ENCODE measurements at places on chromosomes 12 and 14. TPM values are rescaled to one million over a fixed set of nuclear protein-coding genes. Genes with fewer than 3 reads are reported as not detected.

DNA sequence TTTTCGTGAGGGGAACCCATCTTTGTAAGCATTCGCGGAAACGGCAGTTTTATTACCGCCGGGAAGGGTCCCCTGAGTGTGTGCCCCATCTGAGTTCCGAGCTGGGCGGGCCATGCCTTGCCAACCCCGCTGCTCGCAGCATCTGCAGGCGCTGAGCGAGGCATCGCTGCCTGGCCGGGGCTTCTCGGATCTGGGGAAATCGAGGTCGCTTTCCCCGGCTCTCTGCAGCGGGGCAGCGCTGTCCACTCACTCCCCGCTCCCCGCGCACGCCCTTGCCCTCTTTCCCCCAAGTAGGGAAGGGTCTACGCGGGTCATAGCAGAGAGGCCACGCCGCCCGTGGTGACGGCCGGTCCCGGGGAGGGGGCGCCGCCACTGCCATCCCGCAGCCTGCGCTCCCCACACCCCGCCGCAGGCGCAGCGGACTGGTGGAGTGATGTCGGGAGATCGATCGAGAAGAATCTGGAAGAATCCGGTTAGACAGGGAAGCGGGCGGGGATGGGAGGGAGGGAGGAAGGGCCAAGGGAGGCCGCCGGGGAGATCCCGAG lies 507 bp upstream of the FKBP4 start:
- peak; percentile 42 for DNase-seq

GRCh38 chr12:122729583-122730214 lies 945 bp downstream of the HCAR1 start:
- DNase-seq, result no peak

DNA sequence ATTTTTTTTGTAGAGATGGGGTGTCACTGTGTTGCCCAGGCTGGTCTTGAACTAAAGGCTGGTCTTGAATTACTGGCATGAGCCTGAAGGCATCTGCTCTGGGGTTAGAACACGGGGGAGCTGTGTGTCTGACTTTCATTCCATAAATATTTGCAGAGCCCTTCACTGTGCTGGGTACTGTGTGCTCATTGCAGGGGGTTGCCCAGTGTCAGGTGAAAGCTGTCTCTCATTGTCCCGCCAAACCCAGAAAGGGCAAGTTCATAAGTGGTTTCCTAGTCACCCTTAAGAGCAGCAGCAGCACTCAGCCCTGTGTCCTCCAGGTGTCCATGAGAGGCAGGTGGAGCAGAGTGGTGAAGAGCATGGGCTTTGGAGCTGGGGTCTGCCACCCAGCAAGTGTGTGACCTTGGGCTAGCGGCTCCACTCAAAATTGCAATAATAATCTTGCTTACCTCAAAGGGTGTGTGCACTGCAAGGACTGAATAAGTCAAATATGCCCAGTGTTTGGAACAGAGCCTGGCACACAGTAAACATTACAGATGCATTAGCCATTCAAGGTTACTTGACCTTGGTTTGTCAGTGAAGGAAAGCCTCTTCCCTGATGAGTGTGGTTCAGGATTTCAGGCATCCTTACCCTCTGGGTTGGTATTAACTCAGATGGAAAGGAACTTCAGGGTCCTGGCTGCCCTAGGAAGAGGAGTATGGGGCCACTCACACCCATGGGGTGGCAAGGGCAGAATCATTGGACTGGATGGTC lies 4.4 kb upstream of the SMIM41 start:
- peak; percentile 40 for DNase-seq

DNA sequence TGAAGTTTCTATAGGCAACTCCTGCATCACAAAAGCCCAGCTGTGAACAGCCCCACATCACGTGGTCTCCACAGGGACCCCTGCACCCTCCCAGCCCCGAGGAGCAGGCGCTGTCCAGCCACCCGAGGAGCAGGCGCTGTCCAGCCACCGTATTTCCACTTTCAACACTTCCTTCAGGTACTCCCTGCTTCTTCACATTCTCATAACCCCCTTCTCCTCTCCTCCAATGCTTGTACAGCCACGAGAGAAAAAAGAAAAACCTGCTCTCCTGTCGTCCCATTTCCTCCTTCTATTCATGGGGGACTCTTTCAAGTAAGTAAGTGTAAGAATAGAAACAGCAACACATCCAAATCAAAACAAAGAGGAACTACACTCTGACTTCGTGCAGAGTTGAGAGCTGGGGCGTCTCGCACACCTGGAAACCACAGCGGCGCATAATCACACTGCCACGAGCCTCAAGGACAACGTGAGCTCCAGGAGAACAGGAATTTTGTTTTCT lies 11.9 kb downstream of the CDC42BPB start:
- no peak for DNase-seq

DNA sequence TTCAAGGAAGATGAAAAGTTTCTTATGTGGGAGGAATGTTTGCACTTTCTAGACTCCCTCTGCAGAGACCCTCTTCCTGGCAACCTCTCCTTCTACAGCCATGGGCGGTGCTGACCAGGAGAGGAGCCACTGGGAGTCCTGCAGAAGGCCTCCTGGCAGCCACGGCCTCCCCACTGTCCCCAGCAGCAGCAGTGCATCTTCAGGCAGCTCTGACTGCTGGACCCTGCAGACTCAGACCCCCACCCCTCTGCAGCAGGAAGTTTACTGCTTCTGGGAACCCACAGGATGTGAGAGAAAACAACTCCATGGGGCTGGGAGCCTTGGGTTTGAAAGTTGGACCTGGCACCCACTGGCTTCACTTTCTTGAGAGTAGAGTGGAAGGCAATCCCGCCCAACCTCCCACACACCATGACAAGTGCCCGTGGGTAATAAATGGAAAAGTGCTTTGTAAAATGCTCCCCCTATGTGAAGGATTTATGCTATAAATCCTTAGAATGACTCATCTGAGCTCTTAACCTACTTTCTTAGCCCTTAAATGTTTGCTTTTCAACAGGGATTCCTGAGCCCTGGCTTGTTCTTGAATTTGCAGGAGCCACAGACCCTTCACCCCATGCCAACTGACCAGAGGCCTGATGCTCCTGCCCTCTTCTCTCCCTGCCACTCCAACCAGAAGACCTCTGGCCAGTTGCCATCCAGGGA lies 37.5 kb upstream of the DDX11 start:
- no peak for DNase-seq

GRCh38 chr14:92684801-92685560 lies 63.4 kb downstream of the LGMN start:
- DNase-seq, result no peak

- no peak for DNase-seq
These were observed 49.4 kb downstream of the LTBP2 start for GRCh38 chr14:74562515-74563232.

- no peak for DNase-seq
These were observed 90.2 kb downstream of the CHGA start for GRCh38 chr14:93012951-93013719.

DNA sequence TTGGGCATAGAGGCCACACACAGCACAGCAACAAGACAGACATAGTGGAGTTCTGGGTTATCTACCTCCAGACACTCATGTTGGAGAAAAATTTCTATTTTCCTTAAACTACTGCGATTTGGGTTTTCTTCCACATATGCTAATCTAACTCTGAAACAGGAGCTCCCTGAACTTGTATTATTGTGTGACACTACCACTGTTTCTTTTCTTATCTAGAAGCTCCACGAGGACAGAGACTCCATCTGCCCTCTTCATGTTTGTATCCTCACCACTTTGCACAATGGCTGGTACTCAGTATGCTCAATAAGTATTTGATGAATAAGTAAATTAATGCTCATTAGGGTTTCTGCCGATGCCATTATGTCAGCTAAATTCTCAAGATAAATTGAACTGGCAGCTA lies 218.6 kb downstream of the PAX9 start:
- no peak for DNase-seq

DNA sequence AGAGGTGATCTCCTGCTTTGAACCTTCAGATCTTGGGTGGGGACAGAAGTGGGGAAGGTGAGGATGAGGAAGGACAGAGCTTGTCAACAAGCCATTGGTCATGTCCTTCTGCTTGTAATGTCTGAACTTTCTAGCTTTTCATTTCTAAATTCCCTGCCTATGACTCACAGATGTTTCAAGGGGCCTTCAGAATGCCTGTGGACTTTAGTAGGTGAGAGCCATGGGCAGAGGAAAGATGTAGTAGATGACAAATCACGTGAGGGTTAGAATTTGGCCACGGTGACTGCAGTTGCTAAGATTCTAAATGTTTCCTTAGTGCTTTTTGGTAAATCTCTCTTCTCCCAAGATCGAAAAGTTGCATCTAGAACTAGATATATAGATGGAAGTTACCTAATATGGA lies 18.7 kb upstream of the CREBL2 start:
- DNase-seq, result no peak

GRCh38 chr12:47314996-47315395 lies 235.2 kb upstream of the AMIGO2 start:
- DNase-seq, result no peak

DNA sequence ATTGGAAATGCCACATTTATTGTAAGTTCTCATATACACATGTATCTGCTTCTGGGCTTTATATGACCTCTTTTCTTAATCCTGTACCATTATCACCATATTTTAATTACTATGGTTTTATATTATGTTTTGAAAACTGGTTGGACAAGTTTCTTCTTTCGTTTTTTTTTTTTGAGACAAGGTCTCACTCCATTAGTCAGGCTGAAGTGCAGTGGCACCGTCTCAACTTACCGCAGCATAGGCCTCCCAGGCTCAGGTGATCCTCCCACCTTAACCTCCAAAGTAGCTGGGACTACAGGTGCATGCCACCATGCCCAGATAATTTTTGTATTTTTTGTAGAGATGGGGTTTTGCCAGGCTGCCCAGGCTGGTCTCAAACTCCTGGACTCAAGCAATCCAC lies 44.6 kb downstream of the GALNT4 start:
- DNase-seq, result no peak

- no peak for DNase-seq
These were observed 10.8 kb upstream of the GPRC5A start for GRCh38 chr12:12880537-12880936.

GRCh38 chr12:82848845-82849244 lies 162.1 kb downstream of the TMTC2 start:
- DNase-seq, result no peak

GRCh38 chr12:39297891-39298290 lies 145.0 kb downstream of the KIF21A start:
- DNase-seq, result no peak

PRR4 gene
- total RNA-seq, result 1.8 TPM

PLEKHD1 gene
- total RNA-seq, result 0.18 TPM

SMIM41 gene
- not detected for total RNA-seq

DEPDC4 gene
- 0.81 TPM for total RNA-seq

KCNA5 gene
- total RNA-seq, result not detected

AHNAK2 gene
- total RNA-seq, result not detected

BMP4 gene
- total RNA-seq, result 0.44 TPM

ADAM21 gene
- 0.18 TPM for total RNA-seq

Data from naive thymus-derived CD8-positive, alpha-beta T cell (primary cell).